Stimulated activated CD4-positive, alpha-beta T cell treated with anti-CD3 and anti-CD28 coated beads, TNF-alpha, amount 100 ng/mL, for 24 hours (primary cell): ENCODE measurements at places on chromosomes 7 and 10.

GRCh38 chr10:3699916-3700315 is 85.1 kb downstream of the KLF6 start:
- DNase-seq = no peak

- no peak for DNase-seq
Observed at GRCh38 chr10:114650831-114651230, 7.2 kb downstream of the ABLIM1 start.

GRCh38 chr10:71865561-71866041 is 14.6 kb upstream of the PSAP start:
- no peak for DNase-seq

- no peak for DNase-seq
Observed at GRCh38 chr7:74271742-74272141, 17.5 kb upstream of the CLIP2 start.
